ENCODE measurements at places on chromosomes 3 and 15.
A peak's percentile ranks its signal among the peaks of the same experiment; 100 is the strongest.

GRCh38 chr15:52804526-52805081, 14.5 kb upstream of the ONECUT1 start:
- no peak for DNase-seq

DNA sequence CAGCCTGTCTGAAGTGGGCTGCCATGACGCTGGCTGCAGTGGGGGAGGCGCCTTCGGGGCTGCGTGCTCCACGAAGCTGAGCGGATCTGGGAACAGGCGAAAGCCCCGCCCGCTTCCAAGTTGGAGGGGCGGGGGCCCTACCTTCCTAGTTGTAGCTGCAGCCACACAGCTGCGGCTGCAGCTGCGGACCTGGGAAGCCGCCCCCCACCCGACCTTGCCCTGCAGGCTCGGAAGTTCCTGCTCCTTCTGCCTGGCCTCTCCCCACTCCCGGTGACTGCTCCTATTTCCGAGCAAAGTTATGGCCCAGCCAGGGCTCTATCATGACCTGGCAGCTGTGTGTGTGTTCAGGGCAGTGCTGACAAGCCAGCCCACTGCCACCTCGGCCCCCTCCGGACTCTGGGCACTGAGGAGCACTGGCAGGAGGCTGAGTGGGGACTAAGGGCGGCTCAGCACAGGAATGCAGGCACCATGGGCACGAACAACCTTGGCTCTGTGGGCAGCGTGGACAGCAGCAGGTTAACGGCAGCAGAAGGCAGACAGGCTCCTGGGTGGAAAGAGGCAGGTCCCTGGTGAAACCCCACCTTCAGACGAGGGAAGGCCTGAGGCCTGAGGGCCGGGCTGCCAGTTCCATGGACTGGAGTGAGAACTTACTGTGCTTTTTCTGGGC, 352.4 kb upstream of the TMCO5A start:
- DNase-seq: no peak

DNA sequence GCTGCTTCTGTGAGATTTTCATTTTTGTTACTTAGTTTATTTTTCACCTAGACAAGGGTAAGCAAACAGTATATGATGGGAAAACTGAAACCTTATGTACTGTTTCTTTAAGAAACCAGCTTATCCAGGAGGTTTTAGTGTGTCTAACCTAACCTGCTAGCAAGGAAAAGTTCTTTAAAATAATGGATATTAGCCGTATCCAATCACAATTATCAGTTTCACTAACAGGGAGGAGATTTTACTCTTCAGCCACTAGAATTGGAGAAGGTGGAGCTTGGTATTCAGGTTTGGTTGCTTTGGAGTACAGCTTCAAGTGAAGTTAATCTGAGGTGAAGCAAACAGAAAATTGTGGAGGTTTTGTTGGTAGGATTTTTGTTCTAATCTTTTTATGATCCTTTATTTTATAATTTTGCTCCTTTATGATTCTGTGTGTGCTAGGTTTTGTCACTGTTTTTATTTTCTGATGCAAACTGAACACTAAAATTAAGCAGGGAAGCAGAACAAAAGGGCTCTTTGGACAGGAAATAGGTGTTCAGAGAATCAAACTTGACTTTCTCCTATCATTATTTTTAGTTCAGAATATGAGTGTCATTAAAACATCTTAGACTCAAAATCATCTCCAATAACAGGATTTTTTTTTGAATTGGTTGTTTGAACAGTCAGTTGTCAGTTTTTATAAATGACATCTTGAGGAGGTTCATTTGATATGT, 13.0 kb downstream of the ZFAND6 start:
- peak; percentile 89 for DNase-seq

DNA sequence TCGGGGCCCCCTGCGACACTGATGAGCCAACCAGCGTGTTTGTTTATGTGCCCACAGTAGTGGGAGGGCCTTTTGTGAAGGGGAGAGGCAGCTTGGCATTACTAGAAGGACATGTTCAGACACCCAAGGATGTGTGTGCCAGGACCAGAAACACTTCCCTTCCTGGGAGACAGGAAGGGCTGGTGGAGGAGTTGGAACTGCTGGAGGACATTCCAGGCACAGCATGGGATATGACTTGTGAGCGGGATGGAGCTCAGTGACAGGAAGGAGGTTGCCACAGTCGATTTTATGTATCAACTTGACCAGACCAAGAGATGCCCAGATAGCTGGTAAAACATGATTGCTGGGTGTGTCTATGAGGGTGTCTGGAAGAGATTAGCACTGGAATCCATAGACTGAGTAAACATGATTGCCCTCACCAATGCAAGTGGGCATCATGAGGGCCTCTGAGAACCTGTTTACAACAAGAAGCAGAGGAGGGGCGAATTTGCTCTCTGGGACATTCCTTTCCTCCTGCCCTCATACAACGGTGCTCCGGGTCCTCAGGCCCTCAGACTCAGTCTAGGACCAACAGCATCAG, 106.4 kb upstream of the TLE3 start:
- DNase-seq: no peak

- no peak for DNase-seq
Observed at GRCh38 chr3:128321418-128321817, 145.3 kb downstream of the DNAJB8 start.

DNA sequence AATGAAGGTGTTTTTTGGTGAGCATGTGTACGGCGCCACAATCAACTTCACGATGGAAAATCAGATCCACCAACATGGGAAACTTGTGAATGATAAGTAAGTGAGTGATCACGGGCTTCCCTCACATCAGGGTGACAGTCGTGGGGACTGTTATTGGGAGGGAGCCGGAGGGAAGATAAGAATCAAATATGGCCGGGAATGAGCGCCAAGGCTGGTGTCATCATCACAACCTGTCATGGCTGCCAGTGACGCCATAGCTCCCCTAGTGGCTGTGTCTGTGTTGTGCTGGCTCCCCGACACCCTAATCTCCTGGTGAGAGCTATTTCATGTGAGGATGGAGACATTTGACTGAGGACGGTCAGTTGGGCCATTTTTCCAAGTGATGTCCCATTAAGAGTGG, 168.5 kb downstream of the SV2B start:
- peak; percentile 48 for DNase-seq

DNA sequence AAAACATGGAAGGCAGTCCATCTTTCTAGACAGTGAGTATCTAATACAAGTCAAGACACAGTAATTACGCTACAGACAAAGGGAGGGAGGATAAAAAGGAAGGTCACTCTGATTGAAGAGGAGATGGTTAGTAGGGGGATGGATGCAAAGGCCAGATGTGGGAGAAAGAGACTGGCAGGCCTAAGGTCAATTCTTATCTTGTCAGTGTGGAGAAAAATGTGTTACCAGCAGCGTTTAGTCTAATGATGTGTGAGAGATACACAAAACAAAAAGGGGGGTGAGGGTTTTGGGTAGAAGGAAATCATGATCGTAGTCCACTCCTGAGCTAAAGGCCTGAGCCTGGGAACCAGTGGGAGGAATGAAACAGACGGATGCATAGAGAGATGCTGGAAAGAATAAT, 46.7 kb downstream of the RFTN1 start:
- no peak for DNase-seq

GRCh38 chr15:77856705-77857346, 220.7 kb downstream of the TBC1D2B start:
- no peak for DNase-seq

GRCh38 chr3:132803889-132804288, 81.7 kb upstream of the NPHP3 start:
- peak; percentile 40 for DNase-seq

- no peak for DNase-seq
Observed at GRCh38 chr15:49492151-49492550, 69.1 kb downstream of the FGF7 start.

DNA sequence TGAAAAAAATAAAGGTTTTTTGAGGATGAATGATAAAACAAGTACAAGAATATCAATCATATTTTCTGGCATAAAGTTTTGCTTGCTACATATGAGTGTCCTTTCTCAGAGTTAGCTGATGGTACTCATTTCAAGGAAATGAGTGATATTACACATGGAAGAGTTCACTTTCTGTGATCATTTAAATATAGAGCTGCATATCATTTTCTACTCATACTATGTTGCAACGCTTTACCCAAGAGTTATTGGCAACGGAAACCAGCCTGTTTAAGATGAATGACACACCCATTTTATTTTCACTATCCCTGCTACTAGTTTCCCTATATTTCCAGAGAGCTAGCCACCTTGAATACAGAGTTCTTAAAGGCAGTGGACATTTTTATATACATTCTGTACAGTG, 35.4 kb upstream of the RBMS3 start:
- DNase-seq: no peak

DNA sequence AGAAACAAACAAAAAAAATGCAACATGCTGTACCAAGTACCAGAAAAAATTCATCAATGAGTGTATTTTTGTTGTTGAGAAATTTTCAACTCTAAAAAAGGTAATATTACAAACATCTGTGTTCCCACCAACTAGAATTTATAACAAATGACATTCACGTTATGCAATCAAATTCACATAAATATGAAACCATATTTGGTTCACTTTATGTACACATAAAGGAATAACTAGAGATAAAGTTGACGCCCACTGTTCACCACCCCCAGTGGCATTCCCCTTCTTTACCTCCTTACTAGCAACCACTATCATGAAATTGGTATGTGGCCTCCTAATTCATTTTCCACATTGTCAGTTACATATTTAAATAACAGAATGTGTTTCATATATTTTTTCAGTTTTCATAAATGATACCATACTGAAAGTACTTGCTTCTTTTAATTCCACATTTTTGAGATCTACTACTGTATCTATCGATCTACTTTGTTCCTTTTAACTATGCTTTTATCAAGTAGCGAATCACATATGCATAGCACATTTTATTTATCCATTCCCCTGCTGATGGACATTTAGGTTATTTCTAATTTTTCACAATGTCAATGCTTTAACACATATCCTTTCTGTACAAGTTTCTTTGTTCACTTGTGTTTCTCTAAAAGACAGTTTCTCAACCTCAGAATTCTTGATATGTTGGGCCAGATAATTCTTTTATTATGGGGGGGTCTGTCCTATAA, 34.5 kb downstream of the TBC1D5 start:
- DNase-seq: no peak

DNA sequence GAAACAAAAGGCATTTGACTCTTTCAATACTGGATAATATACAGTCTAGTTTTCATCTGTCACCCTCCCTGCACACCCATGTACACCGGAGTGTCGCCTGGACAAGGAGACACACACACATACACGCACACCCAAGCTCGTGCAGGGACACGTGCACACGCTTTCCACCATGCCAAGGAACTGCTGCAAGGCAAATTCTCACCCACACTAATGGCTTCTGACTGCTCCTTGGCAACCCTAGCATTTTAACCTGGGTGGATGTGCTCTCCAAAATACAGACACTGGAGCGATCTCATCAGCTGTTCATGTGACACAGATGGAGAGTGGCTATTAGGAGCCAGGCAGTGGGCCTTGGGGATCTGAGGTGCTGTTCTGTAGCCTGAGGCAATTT, 61.6 kb downstream of the MEIS2 start:
- no peak for DNase-seq

- no peak for DNase-seq
Observed at GRCh38 chr3:120496278-120497002, 45.6 kb upstream of the FSTL1 start.

- DNase-seq: no peak
Observed at GRCh38 chr3:31065765-31066164, 171.3 kb upstream of the GADL1 start.

DNA sequence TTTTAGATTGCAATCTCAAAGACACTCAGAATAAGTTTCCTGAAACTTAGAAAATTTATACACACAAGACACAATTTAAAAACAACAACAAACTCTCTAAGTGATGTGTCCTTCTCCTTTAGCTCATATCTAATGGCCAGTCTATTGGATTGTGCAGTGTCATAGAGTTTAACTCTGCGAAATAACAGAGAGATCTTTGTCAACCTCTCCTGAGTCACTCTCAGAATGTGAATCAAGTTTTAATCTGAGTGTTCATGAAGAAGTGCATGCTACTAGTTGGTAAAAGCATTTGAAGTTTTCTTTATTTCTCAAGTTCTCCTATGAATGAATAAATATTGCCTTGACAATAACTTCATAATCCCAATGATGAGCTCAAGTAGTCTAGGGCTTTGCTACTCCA, 284.5 kb upstream of the DNAJC19 start:
- DNase-seq: no peak

GRCh38 chr3:170337420-170337819, 20.1 kb upstream of the SKIL start:
- no peak for DNase-seq

DNA sequence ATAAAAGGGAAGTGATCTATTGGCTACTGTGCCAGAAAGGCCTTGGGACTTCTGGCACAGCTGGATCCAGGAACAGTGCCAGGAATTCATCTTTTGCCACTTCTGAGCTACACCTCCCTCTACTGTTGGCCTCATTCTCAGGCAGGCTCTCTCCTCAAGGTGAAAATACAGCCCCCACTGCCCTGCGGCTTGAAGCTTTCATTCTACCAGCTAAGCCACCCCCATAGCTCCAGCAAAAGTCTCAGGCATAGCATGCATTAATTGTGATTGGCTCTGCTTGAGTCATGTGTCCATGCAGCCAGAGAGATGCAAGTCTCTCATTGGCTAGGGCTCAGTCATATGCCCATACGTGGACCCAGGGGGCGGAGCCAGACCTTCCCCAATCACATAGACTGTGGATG, 142.4 kb downstream of the TPRA1 start:
- DNase-seq: peak; percentile 64

DNA sequence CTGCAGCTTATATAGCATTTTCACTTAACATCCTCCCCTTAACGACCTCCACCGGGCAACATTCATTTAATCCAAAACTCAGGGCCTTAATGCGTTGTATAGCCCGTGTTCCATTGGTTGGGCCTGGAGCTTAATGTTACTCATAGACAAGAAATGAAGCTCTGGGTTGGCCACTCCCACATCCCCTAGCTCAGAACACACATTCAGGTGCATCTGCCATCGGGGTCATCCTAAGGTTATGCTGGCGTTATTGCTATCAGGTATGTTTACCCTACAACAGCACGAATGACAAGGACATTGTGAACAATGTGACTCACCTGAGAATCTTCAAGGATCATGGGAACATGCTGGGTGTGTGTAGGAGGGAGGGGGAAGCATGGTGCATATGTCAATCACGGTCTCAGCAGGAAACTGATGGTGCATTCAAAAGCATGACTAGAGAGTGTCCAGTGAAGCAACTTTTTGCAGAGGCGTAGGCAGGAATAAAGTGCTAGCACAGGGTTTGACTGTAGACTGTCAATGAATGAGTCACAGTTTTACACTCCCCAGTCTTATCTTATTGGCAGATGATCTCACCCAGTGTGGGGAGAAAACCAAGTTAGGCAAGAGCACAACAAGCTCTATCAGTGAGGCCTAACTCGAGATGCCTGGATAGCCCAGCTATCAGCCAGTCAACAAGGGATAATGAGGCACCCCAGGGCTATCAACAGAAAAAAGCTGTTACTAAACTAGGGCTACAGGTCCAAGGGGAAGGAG, 402.1 kb upstream of the MCTP2 start:
- DNase-seq: no peak

Data from NAMALWA (cell line).